Muscle of leg (tissue), 16 donors: ENCODE measurements at places on chromosomes 7 and 10.

DNA sequence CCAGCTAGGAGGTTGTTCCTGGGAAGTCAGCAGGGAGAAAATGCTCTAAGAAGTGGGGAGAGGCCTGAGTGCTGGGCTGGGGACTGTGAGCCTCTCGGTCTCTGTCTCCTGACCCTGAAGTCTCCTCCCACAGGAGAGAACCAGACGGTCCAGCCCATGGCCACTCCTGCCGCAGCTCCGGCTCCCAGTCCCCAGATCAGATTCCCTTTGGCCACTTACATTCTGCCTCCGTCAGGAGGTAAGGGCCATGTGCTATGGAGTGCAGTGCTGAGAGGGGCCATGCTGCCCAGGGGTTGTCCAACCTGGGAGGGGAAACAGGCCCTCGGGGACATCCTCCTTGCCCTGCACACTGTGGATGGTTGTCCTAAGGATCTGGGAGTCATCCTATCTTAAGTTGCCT, 21.3 kb upstream of the ZNF467 start:
- no peak for DNase-seq

GRCh38 chr7:149878523-149878921, 4.8 kb downstream of the ATP6V0E2 start:
- DNase-seq = no peak

GRCh38 chr7:142463401-142463850, 205.6 kb upstream of the PRSS58 start:
- DNase-seq = peak; percentile 36

GRCh38 chr7:5629941-5630340, 151.5 kb downstream of the RNF216 start:
- peak; percentile 48 for DNase-seq

- peak; percentile 84 for DNase-seq
These were observed 57.6 kb downstream of the MMRN2 start for GRCh38 chr10:86899670-86900276.

GRCh38 chr7:24158975-24159374, 125.0 kb upstream of the NPY start:
- DNase-seq = no peak
